ENCODE measurements at places on chromosomes 7 and 10. TPM values are rescaled to one million over a fixed set of nuclear protein-coding genes. Genes with fewer than 3 reads are reported as not detected.

DNA sequence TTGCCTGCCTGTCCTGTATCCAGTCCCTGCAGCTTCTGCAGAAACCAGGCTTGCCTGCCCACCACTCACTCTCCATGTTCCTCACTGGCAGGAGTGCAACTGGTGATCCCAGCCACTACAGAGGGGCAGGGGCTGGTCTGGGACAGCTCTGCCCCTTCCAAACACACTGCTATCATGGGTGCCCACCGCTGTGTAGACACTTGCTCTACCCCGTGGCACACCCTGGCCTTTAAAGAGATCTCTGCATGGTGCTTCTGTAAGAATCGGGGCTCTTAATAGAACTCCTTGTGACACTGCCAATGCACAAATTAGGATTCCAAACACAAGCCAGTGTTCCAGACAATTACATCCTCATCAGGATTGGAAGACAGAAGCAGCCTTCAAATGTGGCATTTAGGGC lies 41.7 kb downstream of the C10orf90 start:
- DNase-seq: no peak

DNA sequence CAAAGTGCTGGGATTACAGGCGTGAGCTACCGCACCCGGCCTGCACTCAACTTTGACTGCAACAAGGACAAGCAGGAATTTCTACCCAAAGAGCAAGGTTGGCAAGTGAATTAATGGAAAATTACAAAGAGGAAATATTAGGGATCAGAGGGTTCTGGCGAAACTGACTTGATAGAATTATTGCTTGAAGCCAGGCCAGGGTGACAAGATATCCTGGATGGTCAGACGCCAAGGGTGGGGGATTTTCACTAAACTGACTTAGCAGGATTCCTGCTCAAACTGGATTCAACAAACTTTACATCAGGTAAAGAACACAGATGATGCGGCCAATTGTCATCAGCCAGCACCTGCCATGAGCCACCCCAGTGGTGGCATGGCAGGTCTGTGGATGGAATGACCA lies 603.6 kb upstream of the MGMT start:
- DNase-seq: no peak

The TMEM196 gene
- not detected for total RNA-seq

DNA sequence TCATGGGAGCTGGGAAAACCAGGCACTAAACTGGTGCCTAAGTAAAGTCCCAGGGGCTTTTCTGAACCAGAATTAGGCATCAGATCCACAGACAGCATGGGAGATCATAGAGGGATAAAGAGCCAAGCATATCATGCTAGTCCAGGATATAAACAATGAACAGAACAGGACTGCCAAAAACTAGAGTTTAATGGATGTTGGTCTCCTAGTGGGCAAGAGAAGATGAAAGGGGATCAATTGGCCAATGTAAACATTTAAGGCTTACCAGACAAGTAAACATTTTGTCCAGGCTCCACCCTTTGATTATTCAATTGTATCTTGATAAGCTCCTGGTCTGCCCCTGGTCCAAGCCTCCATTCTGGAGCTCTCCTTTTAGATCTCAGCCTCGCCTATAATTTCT lies 18.9 kb downstream of the MACC1 start:
- DNase-seq: no peak

The ACTL6B gene
- not detected for total RNA-seq

DNA sequence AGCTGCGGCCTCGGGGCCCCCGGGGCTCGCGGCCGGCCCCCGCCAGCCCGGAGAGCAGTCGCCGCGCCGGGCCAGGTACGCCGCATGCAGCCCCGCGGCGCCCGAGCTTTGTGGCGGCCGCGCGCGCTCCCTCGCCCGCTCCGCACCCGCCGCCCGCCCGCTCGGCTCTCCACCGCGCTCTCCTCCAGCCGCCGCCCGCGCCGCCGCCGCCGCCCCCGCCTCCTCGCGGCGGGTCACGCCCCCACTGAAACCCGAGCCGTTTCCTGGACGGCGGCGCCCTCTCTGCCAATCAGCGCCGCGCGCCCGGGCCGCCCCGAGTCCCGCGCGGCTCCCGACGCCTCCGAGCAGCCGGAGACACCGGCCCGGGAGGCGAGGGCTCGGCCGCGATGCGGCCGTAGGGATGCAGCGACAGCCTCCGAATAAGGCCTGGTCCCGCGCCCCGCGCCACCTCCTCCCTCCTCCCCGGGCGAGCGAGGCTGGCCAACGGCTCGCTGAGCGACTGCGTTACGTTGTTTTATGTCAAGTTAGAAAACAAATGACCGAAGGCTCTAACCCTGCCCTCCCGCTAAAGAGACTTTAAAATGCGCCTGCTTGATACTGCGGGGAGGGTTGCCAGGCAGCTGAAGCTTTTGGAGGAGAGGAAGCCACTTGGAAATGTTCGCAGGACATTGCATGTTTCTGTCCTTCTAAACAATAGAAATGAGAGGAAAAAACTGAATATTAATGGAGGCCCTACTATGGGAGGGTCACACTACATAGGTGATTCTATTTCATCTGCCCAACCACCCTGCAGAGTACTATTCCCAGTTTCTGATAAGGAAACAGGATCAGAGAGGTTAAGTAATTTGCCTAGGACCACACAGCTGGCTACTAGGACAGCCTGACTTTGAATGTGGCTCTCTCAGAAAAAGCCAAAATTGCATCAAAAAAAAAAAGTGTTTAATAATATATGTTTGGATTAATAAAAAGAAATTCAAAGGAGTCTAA lies at the start of gene FGFR2:
TSS of gene FGFR2 (minus strand) at position 182 of the 987 bp plus-strand sequence. CDS start 4,627 bp downstream, outside the sequence.
- DNase-seq: no peak

The CEP55 gene
- total RNA-seq: 41.5 TPM

- no peak for DNase-seq
These were observed 83.5 kb downstream of the KLF6 start for GRCh38 chr10:3701491-3701890.

The CRYGN gene
- total RNA-seq: not detected

The SPACDR gene
- 0.66 TPM for total RNA-seq

GRCh38 chr10:12656518-12657142 lies 307.3 kb downstream of the CAMK1D start:
- DNase-seq: peak; percentile 65

DNA sequence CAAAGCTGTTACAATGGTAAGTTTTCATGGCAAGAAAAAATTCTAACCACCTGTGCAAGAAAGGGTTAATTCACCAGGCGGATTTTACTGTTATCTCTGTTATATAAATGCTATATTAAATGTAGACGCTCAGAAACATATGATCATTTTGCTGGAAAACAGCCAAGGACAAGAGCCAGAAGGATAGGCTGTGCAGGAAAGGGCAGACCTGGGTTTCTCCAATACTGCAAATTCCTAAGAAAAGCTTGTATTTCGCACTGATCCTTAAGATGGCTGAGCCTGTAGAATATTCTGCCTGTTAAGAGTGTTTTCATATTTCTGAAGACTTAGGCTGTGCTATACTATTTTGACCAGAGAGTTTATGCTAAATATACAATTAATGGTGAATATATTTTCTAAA lies 564.1 kb upstream of the KCND2 start:
- DNase-seq: no peak

The HOXA5 gene
- 1.6 TPM for total RNA-seq

The IDI2 gene
- not detected for total RNA-seq

DNA sequence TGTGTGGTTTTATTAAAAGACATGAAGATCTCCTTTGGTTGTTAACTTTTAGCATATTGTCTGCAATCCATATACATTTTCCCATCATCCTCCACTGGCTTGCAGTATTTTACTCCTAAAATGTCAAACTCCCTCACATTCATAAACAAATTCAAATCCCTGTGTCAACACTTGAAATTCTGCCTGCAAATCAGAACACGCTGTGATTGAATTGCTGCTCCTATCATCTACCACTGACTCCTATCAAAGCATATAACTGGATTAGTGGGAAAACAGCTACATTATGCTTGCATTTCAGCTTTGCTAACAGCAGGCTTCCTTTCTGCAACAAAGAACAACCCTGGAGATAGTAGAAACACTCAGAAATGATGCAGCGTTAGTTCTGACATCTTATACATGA lies 281.8 kb upstream of the HGF start:
- DNase-seq: no peak

Measured in HFFc6 (cell line).